Hematopoietic multipotent progenitor cell (in vitro differentiated cells): ENCODE measurements at places on chromosomes 5 and 9. TPM values are rescaled to one million over a fixed set of nuclear protein-coding genes. Genes with fewer than 3 reads are reported as not detected.

- DNase-seq, result no peak
Observed at GRCh38 chr5:13346401-13346800, 598.1 kb downstream of the DNAH5 start.

DNA sequence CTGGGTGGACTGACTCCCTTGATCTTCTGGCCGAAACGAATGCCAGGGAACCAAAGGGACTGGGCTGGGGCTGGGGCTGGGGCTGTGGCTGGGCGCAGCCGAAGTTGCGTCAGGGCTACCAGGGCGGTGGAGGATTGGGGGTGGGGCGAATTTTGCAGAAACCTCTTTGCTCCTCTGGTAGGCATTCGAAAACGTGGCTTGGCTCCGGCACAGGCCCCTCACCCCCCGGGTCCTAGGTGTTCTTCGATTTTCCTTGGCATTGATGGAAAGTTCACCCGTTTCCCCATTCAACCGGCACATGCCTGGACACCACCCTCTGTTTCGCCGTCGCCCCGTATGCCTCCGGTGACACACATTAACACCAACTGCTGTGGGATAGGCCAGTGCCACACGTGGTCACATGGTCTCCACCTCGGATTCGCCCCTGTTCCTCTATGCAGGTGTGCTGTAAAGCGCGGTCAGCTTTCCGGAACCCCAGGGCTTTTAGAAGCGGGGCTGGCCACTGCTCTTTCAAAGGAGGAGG is 477.1 kb downstream of the SPATA31A7 start:
- no peak for DNase-seq

Gene KIF24
- total RNA-seq, result 2.2 TPM

DNA sequence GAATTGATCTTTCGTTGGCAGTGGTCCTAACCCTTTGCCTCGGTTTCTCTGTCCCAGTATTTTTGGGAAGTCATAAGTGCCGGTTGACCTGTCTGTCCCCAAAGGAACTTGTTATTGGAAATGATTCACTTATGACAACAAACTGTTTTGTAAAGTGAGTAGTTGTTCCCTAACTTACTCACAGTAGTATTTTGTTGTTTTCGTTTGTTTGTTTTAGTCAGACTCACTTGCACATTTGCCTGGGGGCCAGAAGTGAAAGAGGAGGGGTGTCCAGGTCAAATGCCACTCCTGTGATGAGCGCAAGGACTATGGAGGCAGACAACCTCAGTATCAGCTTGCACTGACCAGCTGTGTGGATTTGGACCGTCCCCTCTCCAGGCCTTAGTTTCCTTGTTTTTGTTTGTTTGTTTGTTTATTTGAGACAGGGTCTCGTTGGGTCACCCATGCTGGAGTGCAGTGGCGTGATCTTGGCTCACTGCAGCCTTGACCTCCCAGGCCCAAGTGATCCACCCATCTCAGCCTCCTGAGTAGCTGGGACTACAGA is 47.3 kb downstream of the ANKRD55 start:
- no peak for DNase-seq
